ENCODE measurements at places on chromosomes 11 and 22.

DNA sequence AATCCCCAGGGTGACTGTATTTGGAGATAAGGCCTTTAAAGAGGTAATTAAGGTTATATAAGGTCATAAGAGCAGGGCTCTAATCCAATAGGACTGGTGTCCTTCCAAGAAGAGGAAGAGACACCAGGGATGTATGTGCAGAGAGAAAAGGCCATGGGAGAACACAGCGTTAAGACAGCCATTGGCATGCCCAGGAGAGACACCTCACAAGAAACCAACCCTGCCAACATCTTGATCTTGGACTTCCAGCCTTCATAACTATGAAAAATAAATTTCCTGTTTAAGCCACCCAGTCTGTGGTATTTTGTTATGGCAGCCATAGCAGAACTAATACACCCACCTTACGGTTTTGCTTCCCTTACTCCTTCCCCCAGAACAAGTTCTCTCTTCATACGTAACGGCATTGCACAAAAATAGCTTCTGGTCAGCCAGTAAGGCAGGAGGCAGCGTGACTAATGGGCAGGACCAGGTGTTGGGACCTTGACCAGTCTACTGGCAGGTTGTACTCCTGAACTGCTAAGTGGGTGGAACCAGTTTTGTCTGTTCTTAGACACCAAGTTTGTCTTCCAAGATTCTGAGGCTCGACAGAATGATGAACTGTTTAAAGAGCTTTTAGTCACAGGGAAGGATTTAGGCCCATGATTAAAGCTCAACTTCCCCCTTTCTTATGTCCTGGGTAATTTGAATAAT is 31.9 kb upstream of the UPB1 start:
- no peaks in the 10 kb centered on the region for H3K27me3 ChIP-seq
- H3K27ac ChIP-seq: peak overlapping the region; percentile 61
- peak; percentile 82 for DNase-seq
- H3K4me1 ChIP-seq: peaks cover 42% of the 10 kb centered on the region
- no peak overlapping the region for H3K4me3 ChIP-seq

DNA sequence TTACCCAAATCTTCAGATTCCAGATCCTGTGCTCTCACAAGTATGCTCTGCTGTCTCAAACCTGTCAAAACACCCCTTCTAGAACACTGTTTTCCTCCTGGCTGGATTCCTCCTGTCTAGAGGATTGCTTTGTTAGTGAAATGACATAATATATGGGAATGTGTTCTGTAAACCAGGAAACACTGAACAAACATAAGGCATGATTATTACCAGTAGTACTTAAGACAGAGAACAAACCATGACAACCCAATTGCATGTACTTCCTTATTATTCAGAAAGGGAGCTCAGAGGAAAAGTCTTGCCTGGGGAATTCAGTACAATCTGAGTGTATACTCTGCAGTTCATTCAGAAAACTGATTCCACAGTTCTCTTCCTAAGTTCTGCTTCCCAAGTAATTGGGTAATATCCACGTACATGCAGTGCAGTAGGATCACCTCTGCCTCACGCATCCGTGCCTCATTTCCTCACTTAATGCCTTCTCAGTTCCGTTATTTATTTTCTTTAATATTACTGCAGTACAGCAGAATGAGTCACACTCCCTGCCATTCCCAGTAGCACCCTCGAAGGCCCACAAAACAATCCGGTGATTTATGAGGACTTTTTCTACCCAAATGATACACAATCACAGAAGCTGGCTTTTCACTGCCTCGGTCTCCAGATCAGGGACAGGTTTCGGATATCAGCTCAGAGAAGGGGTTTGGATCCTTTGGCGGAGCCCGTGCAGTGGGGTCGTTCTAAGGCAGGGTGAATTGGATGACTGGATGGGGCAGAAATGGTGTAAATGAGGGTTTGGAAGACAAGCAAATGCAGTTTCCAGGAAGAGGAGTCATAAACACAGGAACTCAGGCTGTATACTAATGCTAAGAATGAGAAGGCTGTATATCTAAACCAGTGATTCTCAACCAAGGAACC is 896.9 kb downstream of the KCNA4 start:
- H3K27me3 ChIP-seq: no peaks in the 10 kb centered on the region
- DNase-seq: peak; percentile 2
- H3K4me1 ChIP-seq: no peaks in the 10 kb centered on the region
- H3K4me3 ChIP-seq: no peak overlapping the region
- no peak overlapping the region for H3K27ac ChIP-seq
- no peaks in the 10 kb centered on the region for H3K36me3 ChIP-seq

DNA sequence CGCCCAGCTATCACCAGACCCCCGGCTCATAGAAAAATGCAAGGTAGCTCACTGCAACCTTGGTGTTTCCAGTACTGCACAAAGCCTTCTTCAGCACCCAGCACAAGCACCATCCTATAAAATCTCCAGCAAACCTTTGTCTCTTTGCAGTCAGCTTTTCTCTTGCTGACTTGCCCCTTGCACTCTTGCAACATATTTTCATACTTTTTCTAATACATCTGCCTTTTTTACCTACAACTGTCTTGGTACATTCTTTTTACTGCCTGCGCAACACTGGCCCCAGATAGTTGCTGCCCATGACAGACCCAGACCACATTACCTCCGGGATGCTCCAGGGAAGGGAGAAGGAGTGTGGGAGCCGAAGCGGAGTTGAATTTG is 142.4 kb downstream of the MPPED1 start:
- H3K4me3 ChIP-seq: no peak overlapping the region
- no peak overlapping the region for H3K27ac ChIP-seq
- no peaks in the 10 kb centered on the region for H3K4me1 ChIP-seq

- no peak overlapping the region for H3K27ac ChIP-seq
- peak; percentile 13 for DNase-seq
- no peak overlapping the region for H3K4me3 ChIP-seq
- peaks cover 5% of the 10 kb centered on the region for H3K27me3 ChIP-seq
- H3K36me3 ChIP-seq: no peaks in the 10 kb centered on the region
Observed at GRCh38 chr22:37145180-37146050, 4.3 kb downstream of the IL2RB start.

DNA sequence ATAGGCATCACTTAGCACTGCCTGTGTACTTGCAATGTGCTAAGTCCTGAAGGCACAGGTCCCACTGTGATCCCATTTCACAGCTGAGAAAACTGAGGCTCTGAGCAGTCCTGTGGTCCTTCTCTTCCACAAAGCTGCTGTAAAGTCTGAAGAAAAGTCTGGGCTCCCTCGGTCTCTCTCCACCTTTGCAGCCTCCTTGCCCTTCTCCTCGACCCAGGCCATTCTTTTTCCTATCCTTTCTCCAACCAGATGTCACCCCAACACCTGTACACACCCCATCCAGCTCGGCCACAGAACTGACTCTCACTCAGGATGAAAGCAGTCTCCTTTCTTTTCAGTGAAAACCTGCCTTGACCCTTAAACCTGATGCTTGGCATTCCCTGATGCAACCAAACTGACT is 42.6 kb upstream of the SYT13 start:
- no peaks in the 10 kb centered on the region for H3K36me3 ChIP-seq
- no peak overlapping the region for H3K4me3 ChIP-seq
- no peak overlapping the region for H3K27ac ChIP-seq
- DNase-seq: no peak

GRCh38 chr22:17823226-17823625 is 49.0 kb upstream of the BID start:
- H3K27ac ChIP-seq: no peak overlapping the region
- no peak for DNase-seq
- no peaks in the 10 kb centered on the region for H3K36me3 ChIP-seq
- H3K4me1 ChIP-seq: no peaks in the 10 kb centered on the region
- H3K4me3 ChIP-seq: no peak overlapping the region

DNA sequence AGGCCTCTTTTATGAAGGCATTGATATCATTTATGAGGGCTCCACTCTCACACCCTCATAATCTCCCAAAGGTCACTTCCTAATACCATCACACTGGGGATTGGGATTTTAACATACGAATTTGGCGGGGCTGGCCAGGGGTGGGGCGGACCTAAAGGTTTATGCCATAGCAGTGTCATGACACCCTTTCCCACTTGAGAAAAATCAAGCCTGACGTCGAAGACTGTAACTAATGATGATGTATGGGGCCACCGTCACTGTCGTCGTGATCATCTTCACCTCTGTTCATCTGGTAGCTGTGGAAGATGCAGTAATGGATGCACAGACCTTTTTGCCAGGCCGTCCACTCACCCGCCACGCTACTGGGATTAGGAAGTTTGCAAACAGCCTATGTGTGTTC is 912.1 kb downstream of the TBC1D22A start:
- peaks cover 4% of the 10 kb centered on the region for H3K36me3 ChIP-seq
- no peak for DNase-seq
- H3K27ac ChIP-seq: no peak overlapping the region
- no peaks in the 10 kb centered on the region for H3K27me3 ChIP-seq

GRCh38 chr11:67416416-67417335 is 1.2 kb downstream of the CARNS1 start:
- no peaks in the 10 kb centered on the region for H3K27me3 ChIP-seq
- no peak overlapping the region for H3K4me3 ChIP-seq
- no peak for DNase-seq
- no peaks in the 10 kb centered on the region for H3K36me3 ChIP-seq
- H3K4me1 ChIP-seq: peaks cover 8% of the 10 kb centered on the region
- no peak overlapping the region for H3K27ac ChIP-seq

- H3K27me3 ChIP-seq: no peaks in the 10 kb centered on the region
- peaks cover 11% of the 10 kb centered on the region for H3K4me1 ChIP-seq
- peaks cover 9% of the 10 kb centered on the region for H3K36me3 ChIP-seq
- H3K27ac ChIP-seq: no peak overlapping the region
- no peak overlapping the region for H3K4me3 ChIP-seq
Observed at GRCh38 chr11:33162831-33163230, 1.6 kb upstream of the CSTF3 start.

DNA sequence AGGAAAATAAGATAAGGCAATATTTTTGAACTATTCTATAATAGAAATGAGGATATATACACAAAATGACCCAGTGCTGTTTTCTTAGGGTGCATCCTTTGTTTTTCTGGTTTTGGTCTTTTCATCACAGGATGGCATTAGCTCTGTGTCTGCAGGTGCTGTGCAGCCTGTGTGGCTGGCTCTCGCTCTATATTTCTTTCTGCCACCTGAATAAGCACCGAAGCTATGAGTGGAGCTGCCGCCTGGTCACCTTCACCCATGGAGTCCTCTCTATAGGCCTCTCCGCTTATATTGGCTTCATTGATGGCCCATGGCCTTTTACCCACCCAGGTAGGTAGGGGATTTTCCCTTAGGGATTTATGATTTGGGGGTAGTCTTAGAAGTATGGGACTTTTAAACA is 2.2 kb downstream of the TLCD5 start:
- no peak overlapping the region for H3K4me3 ChIP-seq
- H3K4me1 ChIP-seq: peaks cover 24% of the 10 kb centered on the region
- no peak overlapping the region for H3K27ac ChIP-seq

- no peaks in the 10 kb centered on the region for H3K36me3 ChIP-seq
- no peak overlapping the region for H3K4me3 ChIP-seq
- DNase-seq: peak; percentile 41
- H3K4me1 ChIP-seq: peaks cover 6% of the 10 kb centered on the region
Observed at GRCh38 chr11:128342511-128343134, 244.7 kb downstream of the ETS1 start.

- H3K27ac ChIP-seq: no peak overlapping the region
- DNase-seq: no peak
- H3K4me3 ChIP-seq: no peak overlapping the region
- no peaks in the 10 kb centered on the region for H3K36me3 ChIP-seq
- H3K4me1 ChIP-seq: no peaks in the 10 kb centered on the region
Observed at GRCh38 chr11:98587884-98588283, 432.9 kb upstream of the CNTN5 start.

DNA sequence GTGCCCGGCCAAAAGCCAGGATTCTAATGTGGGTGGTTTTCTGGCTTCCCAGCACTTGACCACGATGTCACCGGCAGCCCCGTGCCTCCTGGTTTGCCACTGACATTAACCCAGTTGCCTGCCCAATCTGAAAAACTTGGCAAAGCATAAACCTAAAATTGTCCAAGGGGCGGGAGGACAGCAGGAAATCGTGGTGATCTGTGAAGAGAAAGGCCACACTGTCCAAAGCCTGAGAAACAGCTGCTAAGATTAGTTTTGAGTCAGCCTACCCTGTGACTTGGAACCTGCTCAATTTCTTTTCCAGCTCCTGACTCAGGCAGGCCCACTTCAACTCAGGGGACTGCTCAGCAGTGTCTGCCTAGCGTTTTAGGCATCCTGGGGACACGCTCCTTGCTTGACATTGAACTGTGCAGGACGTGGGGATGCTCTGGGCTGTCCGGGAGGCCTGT is 8.2 kb upstream of the F2 start:
- no peak overlapping the region for H3K4me3 ChIP-seq
- peaks cover 18% of the 10 kb centered on the region for H3K36me3 ChIP-seq
- DNase-seq: peak; percentile 83
- peak overlapping the region; percentile 85 for H3K27ac ChIP-seq
- H3K4me1 ChIP-seq: peaks cover 18% of the 10 kb centered on the region

- no peak overlapping the region for H3K27ac ChIP-seq
- H3K4me3 ChIP-seq: no peak overlapping the region
- H3K4me1 ChIP-seq: peaks cover 10% of the 10 kb centered on the region
- no peaks in the 10 kb centered on the region for H3K27me3 ChIP-seq
Observed at GRCh38 chr22:29330291-29330690, 14.8 kb upstream of the RASL10A start.

DNA sequence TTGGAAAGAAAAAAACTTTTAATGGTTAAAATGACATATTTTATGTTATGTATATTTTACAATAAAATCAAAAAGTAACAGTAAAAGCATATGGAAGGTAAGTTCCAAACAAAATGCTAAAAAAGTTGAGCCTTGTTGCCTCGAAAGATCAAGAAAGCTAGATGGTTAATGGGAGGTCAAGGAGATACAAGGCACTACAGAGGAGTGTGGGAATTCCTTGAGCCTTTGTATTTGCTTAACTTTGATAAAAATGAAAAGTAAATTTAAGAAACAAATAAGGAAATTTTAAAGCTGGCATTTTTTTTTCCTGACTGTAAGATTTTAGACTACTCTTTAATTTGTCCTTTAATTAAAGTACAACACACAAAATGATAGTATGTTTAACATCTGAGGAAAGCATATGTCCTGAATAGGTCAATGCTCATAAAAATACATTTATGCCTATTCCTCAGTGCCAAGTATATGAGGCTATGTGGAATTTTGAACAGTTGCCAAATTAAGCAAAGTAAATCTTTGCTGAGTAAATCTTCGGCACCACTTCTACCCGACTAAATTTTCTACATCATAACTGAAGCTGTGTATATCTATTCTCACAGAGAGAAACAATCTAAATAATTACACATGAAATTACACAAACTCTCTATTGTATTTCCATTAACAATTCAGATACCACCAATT is 108.8 kb downstream of the TTC28 start:
- H3K27ac ChIP-seq: no peak overlapping the region
- no peak overlapping the region for H3K4me3 ChIP-seq
- H3K36me3 ChIP-seq: no peaks in the 10 kb centered on the region
- no peaks in the 10 kb centered on the region for H3K27me3 ChIP-seq

DNA sequence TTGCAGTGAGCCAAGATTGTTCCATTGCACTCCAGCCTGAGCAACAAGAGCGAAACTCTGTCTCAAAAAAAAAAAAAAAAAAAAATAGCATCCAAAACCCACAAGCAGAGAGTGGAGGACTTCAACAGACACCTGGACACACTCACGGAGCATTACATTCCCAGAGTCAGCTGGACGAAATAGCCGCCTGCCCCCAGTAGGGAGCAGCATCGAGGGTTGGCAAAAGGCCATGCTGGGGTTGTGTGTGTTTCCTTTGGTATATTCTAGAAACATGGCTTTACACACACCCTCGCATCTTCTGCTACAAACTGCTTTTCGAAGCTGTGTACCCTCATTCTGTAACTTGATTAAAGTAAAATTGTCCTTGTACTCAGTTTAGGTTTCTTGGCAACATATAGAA is 5.3 kb downstream of the ADA2 start:
- no peaks in the 10 kb centered on the region for H3K27me3 ChIP-seq
- H3K4me3 ChIP-seq: no peak overlapping the region
- DNase-seq: peak; percentile 71
- no peak overlapping the region for H3K27ac ChIP-seq
- no peaks in the 10 kb centered on the region for H3K4me1 ChIP-seq
- no peaks in the 10 kb centered on the region for H3K36me3 ChIP-seq
